ENCODE measurements at places on chromosomes 16 and 17. TPM values are rescaled to one million over a fixed set of nuclear protein-coding genes. Genes with fewer than 3 reads are reported as not detected.

SLC13A5 gene
- 0.47 TPM for total RNA-seq

DNA sequence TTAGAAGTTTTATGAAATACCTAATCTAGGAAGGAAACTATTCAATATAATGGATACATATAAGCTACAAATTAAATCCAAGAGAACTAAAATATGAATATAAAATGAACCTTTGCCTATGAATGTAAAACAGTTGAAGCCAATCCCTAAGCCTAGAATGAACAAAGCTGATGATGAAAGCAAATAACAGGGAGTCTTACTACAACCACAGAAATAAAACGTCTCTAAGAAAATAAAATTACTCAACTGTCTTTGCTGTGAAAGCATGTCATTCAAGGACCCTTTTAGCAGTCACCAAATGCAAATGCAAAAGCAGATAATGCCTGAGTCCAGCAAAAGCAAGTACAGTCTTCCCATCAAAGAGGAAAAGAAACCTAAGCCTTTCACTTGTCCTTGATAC is 23.0 kb downstream of the FAM222B start:
- peaks cover 2% of the 10 kb centered on the region for H3K4me1 ChIP-seq
- H3K4me3 ChIP-seq, result no peak overlapping the region
- DNase-seq, result no peak
- H3K27ac ChIP-seq, result peak overlapping the region; percentile 20

DNA sequence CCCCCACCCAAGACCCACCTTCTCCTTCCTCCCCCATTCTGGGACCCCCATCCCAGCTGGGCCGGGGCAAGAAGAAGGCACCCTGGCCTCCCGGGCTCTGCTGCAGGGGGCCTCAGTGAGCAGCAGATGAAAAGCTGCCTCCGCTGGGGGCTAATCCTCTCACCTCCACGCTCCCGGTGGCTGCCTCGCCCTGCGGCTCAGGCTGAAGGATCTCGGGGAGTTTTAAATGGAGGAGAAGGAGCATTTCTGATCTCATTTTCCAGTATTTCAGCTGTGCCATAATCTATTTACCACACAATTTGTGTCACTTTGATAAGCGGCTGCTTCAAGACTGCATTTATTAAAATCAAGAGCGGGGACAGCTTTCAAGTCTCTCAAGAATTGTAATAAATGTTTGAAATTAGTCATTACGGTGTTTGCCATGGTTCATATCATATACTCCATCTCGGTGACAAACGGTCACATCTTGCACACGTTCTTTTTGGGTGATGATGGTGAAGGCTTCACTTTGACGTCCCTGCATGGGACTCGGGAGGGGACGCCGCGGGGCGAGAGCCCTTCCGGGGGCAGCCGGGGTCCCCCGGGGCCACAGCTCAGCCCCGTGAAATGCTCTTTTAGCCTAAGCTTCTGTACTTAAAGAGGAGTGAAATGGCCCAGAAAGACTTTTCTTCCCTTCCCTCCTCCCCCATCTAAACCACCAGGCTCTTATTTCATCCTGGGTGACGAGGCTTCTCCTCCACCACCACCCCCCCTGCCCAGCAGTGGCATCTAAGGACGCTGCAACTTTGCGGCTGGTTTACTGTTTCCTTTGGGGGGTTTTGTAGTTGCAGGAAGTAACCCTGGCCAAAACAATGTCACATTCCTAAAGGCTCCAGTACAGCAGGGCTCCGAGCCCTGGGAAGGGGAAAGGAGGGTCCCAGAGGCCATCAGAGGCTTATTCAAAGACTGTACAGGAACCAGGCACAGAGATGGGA is 313.1 kb upstream of the TNRC6C start:
- H3K4me3 ChIP-seq, result no peak overlapping the region
- no peaks in the 10 kb centered on the region for H3K4me1 ChIP-seq
- H3K27ac ChIP-seq, result no peak overlapping the region
- peaks cover 41% of the 10 kb centered on the region for H3K27me3 ChIP-seq
- peaks cover 3% of the 10 kb centered on the region for H3K36me3 ChIP-seq
- no peak for DNase-seq

DNA sequence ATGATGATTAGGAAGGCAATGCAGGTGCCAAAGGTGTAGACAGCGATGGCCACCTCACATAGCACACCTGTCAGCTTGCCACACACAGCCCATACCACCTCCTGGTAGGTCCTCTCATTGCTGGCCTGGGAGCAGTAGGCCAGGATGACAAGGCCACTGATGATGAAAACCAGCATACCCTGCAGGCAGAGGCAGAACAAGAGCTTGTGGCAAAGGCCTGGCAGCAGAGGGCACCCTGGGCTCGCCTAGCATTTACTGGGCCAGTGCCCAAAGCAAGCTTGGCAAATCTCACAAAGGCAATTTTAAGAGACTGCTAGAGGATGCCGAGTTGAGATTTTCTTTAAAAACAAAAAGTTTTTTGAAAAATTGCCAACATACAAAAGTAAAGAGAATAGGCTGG is 5.9 kb downstream of the SLC38A7 start:
- no peak overlapping the region for H3K27ac ChIP-seq
- DNase-seq, result no peak
- peaks cover 5% of the 10 kb centered on the region for H3K4me1 ChIP-seq
- no peak overlapping the region for H3K4me3 ChIP-seq
- peaks cover 21% of the 10 kb centered on the region for H3K36me3 ChIP-seq
- no peaks in the 10 kb centered on the region for H3K27me3 ChIP-seq

DNA sequence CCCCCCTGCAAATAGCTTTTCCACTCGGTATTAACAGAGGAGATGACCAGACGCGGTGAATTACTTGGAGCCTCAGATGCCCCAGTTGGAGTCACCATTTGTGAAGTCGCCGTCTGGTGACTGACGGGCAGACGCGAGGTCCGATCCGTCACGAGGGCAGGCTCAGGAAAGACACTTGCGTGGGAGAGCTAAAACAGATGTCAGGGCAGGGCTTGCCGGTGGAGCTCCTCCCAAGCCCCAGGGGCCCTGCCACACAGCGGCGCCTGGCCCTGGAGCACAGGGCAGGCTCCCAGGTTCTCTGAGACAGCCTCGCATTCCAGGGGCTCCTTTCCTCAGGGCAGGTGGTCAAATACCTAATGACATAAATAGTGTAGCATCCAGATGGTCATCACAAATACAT is 348.3 kb downstream of the C16orf95 start:
- H3K27me3 ChIP-seq, result no peaks in the 10 kb centered on the region
- H3K4me1 ChIP-seq, result peaks cover 35% of the 10 kb centered on the region
- no peak for DNase-seq
- no peak overlapping the region for H3K27ac ChIP-seq
- no peaks in the 10 kb centered on the region for H3K36me3 ChIP-seq

DNA sequence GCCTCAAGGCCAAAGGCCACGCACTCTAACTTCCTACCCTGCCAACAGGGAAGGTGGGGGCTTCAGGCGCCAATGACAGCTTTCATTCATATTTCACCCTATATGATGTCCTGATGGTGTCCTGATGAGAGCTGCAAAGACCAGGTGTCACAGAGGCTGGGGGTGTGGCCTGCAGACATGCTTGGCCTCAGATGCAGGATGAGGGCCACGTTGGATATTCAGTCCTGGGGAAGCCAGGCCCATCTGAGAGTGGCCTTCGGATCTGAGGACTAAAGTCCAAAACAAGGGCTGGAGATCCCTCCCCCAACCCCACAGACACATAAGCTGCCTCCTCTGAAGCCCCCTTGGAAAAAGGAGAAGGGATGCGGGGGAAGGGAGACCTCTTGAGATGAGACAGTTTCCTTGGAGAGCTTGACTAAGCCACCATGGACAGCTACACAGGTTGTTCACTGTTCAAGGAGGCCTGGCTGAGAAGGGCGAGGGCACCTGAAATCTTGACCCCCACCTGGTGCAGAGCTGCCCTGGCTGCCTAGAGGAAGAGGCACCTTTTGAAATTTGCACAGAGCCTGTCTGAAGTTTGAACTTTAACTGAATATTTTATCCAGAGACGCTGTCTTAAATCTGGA is 24.3 kb upstream of the GSG1L start:
- no peaks in the 10 kb centered on the region for H3K36me3 ChIP-seq
- H3K4me1 ChIP-seq, result peaks cover 3% of the 10 kb centered on the region
- no peak for DNase-seq
- no peak overlapping the region for H3K4me3 ChIP-seq
- H3K27ac ChIP-seq, result no peak overlapping the region
